ENCODE measurements at places on chromosomes 7 and 10. TPM values are rescaled to one million over a fixed set of nuclear protein-coding genes. Genes with fewer than 3 reads are reported as not detected.

DNA sequence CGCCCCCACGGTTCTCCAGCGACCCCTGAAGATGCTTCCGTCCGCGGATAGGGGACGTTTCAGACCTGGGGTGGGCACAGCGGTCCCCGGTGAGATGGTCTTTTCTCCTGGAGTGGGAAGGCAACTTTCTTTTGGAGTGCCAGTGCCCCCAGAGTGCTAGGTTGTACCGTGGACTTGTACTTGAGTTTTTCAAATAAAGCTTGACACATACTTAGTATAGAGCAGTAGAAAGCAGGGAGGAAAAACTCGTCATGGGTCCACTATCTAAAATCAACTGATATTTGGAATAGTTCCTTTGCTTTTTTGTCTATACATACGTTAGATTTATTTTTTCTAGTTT, 28.4 kb downstream of the RBM20 start:
- DNase-seq, result no peak

GRCh38 chr7:108079648-108080591, 50.2 kb downstream of the LAMB4 start:
- no peak for DNase-seq

- no peak for DNase-seq
Measured at GRCh38 chr10:12639996-12640944, 290.9 kb downstream of the CAMK1D start.

MAGI2 gene
- polyA plus RNA-seq, result 39.1 TPM

GRCh38 chr7:14834456-14834855, 68.1 kb downstream of the DGKB start:
- DNase-seq, result no peak

DNA sequence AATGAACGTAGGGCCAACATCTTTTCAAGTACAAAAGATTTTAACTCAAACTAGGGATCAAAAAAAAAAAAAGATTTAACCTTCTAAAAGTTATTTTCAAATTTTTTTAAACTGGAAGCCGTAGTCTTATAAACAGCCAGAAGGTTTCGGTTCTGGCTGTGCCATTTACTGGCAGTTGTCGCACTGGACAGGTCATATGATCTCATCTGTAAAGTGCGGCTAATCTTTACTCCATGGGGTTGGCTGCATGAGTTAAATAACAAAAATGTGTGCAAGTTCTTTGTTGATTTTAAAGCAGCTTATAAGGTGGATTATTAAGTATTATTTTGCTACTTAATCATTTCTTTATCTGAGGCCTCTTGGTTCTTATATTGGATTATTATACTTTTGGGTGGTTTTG, 36.6 kb downstream of the TRUB1 start:
- DNase-seq, result no peak

NKX2-3 gene
- not detected for polyA plus RNA-seq
